Stimulated activated CD4-positive, alpha-beta T cell treated with anti-CD3 and anti-CD28 coated beads, Interleukin-4, amount 100 ng/mL, for 24 hours (primary cell): ENCODE measurements at places on chromosomes 12 and 14.

DNA sequence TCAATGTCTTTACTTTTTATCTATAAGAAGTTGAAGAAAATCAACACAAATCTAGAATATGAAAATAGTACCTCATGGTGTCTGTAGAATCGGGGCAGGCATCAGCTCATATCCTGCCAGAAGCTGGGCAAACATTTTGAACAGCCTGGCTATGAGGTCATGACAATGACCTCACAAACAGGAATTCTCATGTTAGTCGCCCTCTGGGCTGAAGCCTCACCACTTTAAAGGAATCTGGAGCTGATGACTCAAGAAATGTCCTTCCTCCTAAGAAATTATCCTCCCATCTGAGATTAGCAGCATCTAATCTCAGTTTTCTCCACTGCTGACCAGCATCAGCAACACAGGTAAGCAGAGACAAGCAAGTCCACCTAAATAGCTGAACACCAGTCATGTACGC is 27.1 kb downstream of the CLIP1 start:
- DNase-seq, result no peak

DNA sequence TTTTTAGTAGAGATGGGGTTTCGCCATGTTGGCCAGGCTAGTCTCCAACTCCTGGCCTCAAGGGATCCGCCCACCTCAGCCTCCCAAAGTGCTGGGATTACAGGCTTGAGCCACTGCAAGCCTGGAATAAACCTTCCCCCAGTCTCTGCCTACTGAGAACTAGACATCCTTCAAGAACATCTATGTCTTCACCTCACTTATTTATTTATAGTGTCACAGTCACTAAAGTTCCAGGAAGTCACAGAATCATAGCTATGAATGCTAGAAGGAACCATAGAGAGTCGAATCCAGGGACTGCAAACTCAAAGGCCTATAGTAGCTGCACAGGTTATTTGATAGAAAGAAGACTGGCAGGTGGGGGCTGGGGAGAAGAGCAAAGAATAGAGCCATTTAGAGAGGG is 44.7 kb upstream of the NUDT4 start:
- DNase-seq, result no peak

- peak; percentile 24 for DNase-seq
Measured at GRCh38 chr14:21300892-21301291, 21.0 kb downstream of the RPGRIP1 start.

DNA sequence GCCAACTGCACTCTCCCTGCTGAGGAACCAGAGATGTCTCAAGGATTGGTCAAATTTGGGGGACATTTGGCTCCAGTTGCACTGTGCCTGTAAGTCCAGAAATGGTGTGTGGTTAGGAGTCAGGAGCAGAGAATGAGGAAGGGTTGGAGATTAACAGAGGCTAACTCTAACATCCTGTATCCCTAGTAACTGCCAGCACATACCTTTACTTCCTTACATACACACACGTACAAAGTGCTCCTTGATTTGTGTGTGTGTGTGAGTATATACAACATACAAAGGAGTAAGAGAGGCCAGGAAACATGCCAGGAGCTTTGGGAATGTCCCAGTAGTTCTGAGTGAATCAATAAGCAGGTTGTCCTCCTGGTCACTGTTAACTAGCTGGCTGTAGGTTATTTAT is 39.8 kb upstream of the NRXN3 start:
- no peak for DNase-seq

GRCh38 chr12:131147894-131148293 is 194.2 kb downstream of the ADGRD1 start:
- no peak for DNase-seq

DNA sequence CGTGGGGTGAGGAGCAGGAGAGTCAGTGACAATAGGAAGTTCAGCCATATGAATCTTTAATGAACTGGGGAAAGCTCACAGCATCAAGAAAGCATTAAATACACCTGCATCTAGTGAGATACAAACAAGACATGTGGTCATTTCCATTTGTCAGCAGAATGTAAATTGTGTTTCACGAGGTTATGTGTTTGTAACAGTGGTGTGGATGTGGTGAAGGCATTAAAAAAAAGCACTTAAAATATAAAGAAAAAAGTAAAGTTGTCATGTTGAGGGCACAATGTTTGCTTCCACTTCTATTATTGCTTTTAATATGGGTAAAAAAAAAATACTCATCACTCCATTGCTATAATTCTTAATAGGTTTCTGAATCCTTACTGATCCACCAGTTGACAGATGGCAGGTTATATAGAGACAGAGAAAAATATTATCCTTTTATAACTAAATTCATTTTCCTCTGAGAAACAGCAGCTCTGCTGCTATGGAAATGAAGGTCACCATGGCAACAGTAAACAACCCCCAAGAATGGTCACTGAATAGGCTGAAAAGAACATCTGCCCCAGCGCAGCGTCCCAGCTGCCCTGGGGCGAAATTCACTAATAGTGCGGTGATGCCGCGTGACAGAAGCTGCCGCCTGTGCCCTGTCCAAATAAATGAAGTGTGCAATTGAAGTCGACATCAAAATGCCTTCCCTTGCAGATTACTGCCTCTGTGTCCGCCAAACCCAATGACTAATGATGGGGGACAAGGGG is 226.1 kb downstream of the FOXN3 start:
- DNase-seq, result no peak

GRCh38 chr12:30979371-30980259 is 53.1 kb downstream of the TSPAN11 start:
- DNase-seq, result no peak

DNA sequence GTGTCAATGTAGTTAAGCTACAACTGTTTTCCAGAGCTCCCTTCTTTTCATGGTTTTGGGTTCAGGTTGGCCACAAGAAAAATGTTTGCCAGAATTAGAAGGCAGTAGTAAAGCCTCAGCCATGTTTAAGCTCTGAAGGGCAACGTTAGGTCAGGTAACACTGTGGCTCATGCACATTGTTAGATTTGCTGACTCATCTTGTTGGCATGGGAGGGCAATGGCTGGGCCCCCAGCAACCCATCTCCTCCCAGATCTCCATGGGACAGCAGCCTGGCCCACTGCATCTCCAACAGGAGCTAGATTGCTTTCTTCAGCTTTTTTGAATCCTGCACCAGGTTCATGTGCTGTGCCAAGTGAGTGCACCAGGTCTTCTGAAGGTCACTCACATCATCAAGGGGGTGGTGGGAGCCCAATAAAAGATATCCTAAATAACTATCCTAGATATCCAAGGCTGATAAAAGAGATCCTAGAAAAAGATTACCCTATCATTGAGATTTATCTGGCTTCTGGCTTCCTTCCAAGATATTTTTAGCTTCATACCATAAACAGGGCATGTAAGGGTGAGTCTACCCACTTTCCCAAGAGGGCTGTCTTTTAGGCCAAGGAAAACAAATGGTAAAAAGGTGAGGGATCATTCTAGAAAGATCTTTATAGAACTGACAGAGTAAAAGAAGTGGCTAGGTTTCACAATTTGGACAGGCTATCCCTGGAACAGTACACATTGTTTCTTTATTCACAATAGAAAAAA is 28.9 kb downstream of the PTGER2 start:
- DNase-seq, result no peak

GRCh38 chr12:109157986-109158385 is 41.6 kb downstream of the ACACB start:
- no peak for DNase-seq

- no peak for DNase-seq
Measured at GRCh38 chr12:131074221-131075083, 120.7 kb downstream of the ADGRD1 start.

DNA sequence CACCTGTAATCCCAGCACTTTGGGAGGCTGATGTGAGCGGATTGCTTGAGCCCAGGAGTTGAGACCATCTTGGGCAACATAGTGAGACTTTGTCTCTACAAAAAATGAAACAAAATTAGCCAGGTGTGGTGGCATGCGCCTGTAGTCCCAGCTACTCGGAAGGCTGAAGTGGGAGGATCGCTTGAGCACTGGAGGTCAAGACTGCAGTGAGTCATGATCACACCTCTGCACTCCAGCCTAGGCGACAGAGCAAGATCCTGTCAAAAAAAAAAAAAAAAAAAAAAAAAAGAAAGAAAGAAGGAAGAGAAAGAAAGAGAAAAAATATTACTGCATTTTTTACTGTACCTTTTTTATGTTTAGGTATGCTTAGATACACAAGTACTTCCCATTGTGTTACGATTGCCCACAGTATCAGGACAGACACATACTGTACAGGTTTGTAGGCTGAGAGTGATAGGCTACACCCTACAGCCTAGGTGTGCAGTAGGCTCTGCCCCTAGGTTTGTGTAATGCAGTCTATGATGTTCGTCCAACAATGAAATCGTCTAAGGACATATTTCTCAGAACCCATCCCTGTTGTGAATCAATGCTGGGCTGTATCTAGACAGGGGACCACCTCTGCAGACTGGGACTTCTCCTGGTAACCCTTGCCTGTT is 160.4 kb upstream of the PWP1 start:
- no peak for DNase-seq

DNA sequence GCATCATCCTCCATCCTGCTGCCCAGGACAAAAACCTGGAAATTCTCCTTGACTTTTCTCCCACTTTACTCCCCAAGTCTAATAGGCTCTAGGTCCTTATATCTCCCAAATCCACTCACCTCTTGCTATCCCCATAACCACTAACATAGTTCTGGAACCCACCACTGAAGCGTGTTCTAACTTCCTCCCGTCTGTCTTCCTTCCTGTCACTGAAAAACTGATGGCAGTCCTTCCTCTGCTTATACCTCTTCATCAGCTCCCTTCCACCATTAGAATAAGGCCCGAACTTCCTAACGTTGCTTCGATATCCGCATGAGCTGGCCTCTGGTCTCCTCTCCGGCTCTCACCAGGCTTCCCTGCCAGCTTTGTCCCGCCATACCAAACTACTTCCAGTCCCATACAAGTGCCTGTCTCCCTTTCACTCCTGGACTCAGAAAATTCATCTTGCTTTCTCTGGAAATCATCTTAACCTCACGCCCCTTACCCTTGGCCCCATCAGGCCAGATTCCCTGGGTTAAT is 63.0 kb upstream of the BCL2L14 start:
- DNase-seq, result no peak

GRCh38 chr12:79776111-79776510 is 85.3 kb upstream of the PAWR start:
- DNase-seq, result no peak

DNA sequence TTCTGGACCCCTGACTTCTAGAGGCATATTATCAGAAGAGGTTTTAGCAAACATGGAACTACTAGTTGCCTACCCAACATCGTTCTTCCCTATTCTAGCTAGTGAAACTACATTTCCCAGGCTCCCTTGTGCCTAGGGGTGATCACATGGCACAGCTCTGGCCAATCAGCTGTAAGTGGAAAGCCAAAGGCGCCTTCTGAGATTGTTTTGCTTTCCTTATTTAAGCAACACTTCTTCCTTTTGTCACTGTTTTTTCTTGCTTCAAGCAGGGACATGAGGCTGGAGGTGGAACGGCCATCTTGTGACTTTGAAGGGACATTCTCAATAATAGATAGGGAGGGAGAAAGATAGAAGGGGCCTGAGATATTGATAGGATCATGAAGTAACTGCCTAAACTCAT is 136.7 kb downstream of the ZNF664 start:
- no peak for DNase-seq

- DNase-seq, result no peak
Measured at GRCh38 chr12:9706086-9706685, 26.7 kb downstream of the CLECL1 start.

GRCh38 chr12:66852765-66853164 is 173.9 kb upstream of the GRIP1 start:
- no peak for DNase-seq

DNA sequence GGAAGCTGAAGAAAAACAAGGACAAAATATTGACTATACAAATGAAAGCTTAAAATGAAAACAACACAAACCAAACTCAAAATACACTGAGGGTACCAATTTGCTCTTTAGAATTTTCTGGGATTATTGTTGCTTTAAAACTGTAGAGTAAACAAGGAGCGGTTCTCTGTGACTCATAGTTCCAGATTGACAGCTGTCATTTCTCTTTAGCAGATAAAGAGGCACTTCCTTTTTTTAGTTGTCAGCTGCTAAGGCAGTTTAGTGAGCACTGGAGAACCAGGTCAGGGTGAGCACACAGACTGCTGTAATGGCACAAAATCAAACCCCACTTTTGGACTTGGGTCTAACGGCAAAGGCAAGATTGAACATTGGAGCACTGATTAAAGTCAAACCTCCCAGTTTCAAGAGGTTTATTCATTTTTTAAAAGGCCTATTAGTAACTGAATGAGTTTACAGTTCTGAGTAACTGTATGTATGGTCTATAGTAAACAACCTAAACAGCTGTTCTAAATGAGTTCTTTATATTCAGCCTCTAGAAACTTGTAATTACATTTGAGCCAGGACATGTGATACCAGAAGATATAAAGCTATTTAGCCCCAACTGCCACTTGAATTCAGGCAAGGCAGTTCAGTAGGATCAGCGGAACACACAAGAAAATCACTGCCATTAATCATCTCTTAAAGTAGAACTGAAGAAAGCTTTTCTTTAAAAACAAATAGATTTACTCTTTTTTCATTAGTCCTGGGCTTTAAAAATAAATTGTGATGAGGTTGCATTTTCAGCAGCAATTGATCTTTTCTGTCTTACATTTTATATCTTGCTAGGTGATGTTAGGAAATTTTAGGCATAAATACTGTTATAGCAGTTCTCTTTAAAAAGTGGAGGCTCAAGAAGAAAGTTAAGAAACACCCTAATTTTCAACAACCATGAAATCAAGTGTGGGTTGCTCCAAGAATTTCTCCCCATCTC is 71.7 kb upstream of the PRICKLE1 start:
- DNase-seq, result no peak

- DNase-seq, result no peak
Measured at GRCh38 chr14:23172574-23172973, 10.9 kb downstream of the SLC7A8 start.

DNA sequence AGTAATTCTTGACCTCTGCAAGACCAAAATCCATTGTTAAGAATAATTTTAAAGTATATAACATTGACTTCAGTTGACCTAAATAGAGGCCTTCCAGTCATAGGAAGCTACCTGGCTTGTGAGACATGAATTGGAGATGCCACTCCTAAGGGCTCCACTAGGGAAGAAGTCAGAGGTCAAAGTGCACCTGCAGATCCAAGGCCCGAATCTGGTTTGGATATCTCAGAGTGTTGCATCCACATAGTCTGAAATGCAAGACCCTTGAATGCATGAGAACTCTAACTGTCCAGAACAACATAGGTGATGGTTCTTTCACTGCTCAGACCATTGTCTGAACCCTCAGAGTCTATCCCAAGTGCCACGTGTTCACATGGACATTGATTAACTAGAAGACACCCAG is 22.4 kb downstream of the RFX4 start:
- no peak for DNase-seq
